ENCODE measurements at places on chromosomes 12 and 14.

DNA sequence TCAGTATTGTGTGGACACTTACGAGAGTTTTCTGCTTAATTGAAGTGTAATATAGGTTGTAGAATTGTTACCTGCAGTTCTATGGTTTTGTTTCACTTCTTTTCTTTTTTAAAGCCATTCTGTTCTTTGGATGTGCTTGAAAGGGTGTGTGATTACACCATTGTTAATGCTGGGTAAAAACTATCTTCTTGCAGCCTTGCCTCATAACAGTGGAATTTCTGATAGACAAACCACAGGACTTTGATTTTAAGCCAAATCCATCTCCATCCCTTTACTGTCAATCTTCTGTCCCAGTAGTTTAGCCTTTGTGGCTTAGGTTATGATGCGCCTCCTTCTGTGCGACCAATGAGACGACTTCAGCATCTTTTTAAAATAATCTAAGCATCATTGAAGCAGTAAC is 182.3 kb downstream of the PELI2 start:
- DNase-seq, result no peak

DNA sequence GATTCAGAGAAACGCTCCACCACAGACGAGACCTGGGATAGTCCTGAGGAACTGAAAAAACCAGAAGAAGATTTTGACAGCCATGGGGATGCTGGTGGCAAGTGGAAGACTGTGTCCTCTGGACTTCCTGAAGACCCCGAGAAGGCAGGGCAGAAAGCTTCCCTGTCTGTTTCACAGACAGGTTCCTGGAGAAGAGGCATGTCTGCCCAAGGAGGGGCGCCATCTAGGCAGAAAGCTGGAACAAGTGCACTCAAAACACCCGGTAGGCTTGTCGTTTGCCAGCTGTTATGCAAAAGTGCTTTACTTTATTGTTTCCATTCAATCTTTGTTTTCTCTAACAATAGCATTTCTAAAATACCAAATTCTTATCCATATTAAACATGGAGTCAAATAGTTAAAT is 287.3 kb downstream of the NAV3 start:
- no peak for DNase-seq

- no peak for DNase-seq
Measured at GRCh38 chr12:107783406-107784376, 9.2 kb downstream of the ASCL4 start.

DNA sequence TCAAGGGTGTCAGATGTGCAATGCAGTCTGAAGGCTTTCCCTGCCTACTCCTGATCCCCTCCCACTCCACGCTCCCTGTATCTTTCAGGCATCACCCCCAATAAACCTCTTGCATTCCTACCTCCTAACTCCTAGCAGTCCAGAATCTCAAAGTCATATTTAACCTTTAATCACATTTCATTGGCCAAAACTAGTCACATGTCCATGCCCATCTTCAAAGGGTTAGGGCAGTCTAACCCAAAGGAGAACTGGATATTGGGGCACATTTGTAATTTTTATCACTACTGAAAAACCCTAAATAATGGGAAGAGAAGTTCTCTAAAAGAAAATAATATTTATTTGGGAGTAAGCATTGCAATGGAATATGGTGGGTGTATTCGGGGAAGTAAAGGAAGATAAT is 5.4 kb upstream of the C12orf75 start:
- no peak for DNase-seq

DNA sequence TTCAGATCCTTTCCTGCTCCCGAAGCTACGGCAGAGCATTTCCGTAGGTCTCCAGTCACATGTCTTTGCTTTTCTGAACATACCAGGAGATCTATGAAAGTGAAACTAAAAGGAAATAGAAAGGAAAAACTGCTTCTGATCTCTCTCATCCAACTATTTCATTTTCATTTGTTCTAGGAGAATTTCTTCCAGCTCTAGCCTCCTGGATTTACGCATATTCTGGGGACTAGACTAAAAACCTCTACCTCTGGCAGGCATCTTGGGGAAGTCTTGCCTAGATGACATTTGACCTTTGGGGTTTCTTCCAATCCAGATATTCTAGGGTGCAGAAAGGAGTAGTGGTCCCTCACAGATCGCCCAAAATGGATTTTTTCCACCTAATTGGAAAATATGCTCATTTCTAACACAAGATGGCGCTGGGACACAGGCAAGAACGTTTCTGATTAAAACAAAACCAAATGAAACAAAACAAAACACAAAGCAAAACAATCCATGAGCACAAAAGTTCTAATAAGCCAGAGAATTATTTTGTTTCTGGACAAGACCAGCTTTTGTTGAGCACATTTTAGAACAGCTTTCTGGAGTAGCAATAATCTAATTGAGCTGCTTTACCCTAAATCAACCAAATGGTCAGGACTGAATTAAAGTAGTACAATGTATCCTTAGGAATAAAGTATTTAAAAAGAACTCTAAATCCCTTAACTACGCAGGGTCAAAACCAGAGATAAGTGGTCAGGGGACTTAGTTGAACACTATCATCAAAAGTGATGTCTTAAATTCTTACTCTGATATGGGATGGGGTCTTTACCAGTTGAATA is 12.3 kb upstream of the PARP11 start:
- peak; percentile 57 for DNase-seq

DNA sequence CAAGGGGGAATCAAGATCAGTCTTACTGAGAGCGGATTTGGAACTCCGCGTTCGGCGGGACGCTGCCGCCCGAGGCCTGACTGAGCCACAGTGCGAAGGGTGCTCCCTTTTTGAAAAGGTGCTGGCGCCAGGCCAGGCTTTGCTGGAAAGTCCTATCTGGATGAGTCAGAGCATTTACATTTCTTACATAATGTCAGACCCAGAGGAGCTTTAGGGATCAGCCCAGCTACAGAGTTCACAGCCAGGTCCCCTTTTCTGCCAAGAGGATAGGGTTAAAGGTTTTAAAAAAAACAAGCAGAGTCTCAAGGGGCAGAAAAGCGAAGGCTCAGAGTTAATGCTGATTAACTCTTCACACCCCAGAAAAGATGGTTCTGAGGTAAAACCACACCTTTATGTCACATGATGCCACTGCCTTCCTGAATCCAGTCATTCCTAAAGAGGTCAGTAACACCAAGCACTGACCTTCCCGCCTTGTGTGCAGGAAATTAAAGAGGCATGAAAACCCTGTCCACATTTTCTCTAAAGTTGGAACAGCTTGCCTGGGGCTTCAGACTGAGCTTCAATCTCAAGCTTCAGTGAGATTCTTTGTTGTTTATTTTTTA is 11.7 kb upstream of the FBXL14 start:
- peak; percentile 69 for DNase-seq

DNA sequence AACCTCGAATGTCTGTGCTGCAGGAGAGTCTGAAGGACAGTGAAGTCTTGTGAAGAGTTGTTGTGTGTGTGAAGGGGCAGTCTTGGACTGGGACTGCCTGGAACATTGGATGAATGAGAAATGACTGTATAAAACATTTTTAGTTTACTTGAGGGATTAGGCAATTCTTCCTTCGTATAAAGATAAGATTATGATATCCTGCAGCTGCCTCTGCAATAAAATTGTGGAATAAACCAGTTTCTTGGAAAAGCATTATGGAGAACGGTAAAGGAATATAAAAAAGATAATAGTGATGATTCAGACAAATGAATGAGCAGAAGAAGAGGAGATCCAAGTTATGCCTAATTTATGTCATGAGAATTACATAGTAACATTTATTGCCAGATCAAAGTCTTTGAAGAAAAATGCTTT is 30.9 kb upstream of the LUM start:
- no peak for DNase-seq

GRCh38 chr12:42904683-42905418 is 315.3 kb upstream of the PRICKLE1 start:
- DNase-seq, result no peak

GRCh38 chr14:101132051-101132571 is 228.6 kb upstream of the RTL1 start:
- no peak for DNase-seq

GRCh38 chr12:64137117-64137516 is 85.0 kb downstream of the KICS2 start:
- no peak for DNase-seq

DNA sequence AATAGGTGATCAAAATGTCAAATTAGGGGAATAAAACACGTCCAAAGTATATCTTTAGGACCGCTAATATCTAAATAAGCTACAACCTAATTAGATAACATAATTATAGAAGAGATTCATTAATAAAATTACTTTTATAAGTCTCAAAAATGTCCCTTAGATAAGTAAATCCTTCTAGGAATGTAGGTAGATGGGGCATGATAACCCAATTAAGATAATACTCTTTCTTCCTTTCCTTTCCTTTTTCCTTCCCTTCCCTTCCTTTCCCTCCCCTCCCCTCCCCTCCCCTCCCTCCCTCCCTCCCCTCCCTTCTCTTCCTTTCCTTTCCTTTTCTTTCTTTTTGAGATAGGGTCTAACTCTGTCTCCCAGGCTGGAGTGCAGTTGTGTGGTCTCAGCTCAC is 11.0 kb upstream of the SLC2A3 start:
- DNase-seq, result no peak

GRCh38 chr14:67461341-67461985 is 27.1 kb downstream of the TMEM229B start:
- no peak for DNase-seq

GRCh38 chr14:101020834-101021370 is 117.4 kb upstream of the RTL1 start:
- DNase-seq, result no peak

DNA sequence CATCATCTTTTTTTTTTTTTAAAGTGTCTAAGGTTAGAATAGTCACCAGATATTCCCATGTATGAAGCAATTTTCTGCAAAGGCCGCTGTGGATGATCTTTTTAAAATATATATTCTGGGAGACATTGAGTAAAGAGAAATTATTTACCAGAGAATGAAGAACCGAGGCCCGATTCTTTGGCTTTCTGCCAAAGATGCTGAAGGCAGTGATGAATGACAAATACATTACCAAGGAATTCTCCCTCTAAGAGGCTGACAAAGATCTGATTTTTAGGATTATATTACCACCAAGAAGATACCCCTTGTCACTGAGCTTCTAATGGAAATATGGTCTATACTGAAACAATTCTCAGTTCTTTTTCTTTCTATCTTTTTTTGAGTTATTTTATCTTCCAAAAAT is 336.8 kb downstream of the NAV3 start:
- DNase-seq, result no peak

- DNase-seq, result peak; percentile 37
Measured at GRCh38 chr14:76352639-76353281, 23.2 kb upstream of the ESRRB start.

DNA sequence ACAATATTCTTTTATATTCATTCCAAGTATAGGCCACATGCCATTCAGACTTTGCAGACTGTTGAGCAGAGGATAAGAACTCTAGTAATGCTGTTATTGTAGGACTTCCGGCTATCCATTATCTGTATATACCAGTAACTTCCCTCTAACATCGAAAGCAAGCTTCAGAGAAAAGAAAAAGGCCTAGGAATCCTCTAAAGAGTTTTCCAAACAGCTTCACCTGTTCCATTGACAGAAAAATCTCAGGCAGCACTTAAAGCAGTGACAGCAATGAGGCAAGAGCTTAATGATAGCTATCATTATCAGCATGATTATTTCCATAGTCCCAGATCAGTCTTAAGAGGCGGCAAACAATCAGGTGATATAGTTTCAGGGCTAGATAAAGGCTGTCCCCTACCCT is 1.8 kb downstream of the CPNE8 start:
- peak; percentile 55 for DNase-seq

- no peak for DNase-seq
Measured at GRCh38 chr12:125852116-125852515, 786.9 kb downstream of the AACS start.

DNA sequence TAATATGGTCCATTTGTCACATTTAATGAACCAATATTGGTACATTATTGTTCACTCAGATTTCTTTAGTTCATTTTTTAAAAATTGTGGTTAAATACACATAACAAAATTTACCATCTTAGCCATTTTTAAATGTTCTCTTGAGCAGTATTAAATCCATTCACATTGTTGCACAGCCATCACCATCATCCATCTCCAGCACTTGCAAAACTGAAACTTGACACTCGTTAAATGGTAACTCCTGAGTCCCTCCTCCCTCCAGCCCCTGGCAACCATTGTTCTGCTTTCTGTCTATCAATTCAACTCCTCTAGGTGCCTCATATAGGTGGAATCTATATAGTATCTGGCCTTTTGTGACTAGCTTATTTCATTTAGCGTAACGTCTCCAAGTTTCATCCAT is 86.4 kb downstream of the ACACB start:
- DNase-seq, result no peak

- DNase-seq, result no peak
Measured at GRCh38 chr14:93946541-93947090, 19.5 kb downstream of the FAM181A start.

- peak; percentile 32 for DNase-seq
Measured at GRCh38 chr12:108728820-108729611, 2.3 kb downstream of the CORO1C start.

DNA sequence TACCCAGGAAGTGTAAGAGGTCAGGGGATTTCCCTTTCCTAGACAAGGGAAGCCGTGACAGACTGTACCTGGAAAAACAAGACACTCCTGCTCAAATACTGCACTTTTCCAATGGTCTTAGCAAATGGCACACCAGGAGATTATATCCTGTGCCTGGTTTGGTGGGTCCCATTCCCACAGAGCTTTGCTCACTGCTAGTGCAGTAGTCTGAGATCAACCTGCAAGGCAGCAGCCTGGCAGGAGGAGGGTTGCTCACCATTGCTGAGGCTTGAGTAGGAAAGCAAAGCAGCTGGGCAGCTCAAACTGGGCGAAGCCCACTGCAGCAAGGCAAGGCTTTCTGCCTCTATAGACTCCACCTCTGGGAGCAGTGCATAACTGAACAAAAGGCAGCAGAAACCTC is 1.0 kb upstream of the RDH16 start:
- DNase-seq, result no peak

GRCh38 chr14:99572173-99572999 is 31.6 kb downstream of the CCDC85C start:
- DNase-seq, result no peak

- DNase-seq, result peak; percentile 32
Measured at GRCh38 chr14:91205459-91205858, 39.0 kb downstream of the GPR68 start.

- peak; percentile 85 for DNase-seq
Measured at GRCh38 chr12:20369305-20370013, 1.1 kb downstream of the PDE3A start.

GRCh38 chr14:97618917-97619690 is 821.9 kb downstream of the VRK1 start:
- no peak for DNase-seq
